CD4-positive, alpha-beta T cell treated with Interleukin-17A for 4 hours (primary cell): ENCODE measurements at places on chromosomes 5 and 9.

DNA sequence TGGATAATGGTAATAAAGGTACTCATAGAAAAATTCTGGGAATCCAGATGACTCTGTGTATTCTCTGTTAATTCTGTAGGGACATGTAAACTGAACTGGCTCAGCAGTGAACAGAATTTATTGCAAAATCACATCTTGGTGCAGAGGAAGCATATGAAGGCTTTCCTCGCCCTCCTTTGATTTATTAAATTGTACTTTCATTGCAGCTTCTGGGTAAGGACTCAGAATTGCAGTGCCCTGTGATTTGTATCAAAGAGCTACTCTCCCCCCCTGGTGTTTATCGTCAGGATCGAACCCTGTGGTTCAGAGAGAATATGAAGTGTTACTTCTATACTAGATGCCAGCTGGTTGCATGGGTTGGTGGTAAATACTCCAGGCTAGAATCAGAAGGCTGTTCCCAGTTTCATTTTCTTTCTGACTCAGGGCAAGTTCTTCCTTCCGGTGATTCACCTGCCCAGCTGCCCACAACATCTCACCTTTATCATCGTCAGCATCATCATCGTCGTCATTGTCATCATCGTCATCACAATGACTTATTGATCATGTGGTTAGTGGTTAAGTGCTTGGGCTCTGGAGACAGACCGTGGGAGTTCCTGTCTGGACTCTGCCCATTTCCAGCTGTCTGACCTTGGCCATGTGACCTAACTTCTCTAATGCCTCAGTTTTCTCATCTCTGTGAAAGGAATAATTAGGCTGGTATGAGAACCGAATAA is 238.8 kb downstream of the ARHGAP26 start:
- DNase-seq = peak; percentile 76

DNA sequence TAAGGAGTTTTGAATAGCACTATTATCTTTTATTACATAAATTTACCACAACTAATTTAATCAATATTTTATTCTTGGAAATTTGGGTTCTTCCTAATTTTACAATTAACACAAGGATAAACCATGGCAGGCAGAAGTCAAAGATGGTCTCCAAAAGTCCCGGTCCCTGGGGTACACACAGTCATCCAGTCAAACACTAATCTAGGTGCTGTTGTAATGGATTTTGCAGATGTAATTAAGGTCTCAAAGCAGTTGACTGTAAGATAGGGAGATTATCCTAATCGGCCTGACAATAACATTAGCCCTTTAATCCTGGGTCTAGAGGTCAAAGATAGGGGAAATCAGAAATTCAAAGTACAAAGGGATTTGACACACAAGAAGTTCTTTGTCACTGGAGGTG is 57.5 kb upstream of the HTR1A start:
- DNase-seq = no peak

DNA sequence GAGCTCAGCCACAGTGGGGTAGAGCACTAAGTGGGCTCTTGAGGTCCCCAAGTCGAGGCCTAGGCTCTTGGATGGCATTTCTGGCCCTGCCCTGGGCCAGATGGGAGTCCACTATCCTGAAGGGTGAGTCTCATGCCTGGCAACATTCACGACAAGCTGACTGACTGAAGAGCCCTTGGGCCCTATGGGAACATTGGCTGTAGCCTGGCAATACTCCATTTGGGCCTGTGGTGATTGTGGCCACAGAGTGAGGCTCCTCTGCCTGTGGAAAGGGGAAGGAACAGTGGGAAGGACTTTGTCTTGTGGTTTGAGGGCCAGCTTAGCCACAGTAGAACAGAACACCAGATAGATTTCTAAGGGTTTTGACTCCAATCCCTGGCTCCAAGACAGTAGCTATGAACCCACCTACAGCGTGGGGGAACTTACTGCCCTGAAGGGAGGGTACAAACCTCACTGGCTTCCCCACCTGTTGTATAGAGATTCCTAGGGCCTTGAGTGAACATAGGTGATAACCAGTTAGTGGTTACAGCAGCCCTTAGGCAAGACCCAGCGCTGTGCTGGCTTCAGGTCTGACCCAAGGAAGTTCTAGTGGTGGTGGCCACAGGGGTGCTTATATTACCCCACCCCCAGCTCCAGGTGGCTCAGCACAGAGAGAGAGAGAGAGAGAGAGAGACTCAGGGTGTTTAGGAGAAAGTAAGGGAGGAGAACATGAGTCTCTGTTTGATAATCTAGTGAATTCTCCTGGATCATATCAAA is 72.4 kb downstream of the KIAA0825 start:
- DNase-seq = no peak

DNA sequence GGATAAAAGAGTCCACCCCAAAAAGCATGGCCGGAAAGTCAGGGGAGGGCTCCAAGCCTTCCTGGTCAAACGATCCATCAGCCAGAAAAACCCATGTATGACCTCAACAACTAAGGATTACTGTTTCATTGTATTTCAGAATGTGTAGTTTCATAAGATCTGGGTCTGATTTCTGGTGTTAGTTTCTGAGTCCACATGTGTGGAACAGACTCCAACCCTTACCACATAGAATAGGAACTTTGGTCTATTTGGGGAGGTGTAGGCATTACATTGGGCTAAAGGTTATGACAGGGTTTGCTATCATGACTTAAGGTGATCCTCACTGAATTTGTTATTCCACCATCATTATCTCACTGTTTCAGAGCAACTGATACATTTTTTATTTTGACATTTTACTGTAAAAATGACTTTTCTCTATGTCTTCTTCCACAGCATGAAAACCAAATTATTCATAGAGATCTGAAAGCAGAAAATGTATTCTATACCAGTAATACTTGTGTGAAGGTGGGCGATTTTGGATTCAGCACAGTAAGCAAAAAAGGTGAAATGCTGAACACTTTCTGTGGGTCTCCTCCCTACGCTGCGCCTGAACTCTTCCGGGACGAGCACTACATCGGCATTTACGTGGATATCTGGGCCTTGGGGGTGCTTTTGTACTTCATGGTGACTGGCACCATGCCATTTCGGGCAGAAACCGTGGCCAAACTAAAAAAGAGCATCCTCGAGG is 33.5 kb downstream of the HMGCS1 start:
- DNase-seq = no peak

- DNase-seq = no peak
Measured at GRCh38 chr9:112913326-112913725, 22.6 kb upstream of the SLC46A2 start.

- DNase-seq = no peak
Measured at GRCh38 chr5:66323529-66323895, 179.4 kb downstream of the SREK1 start.

- DNase-seq = no peak
Measured at GRCh38 chr5:50576265-50576664, 90.2 kb upstream of the PARP8 start.
